Activated naive CD4-positive, alpha-beta T cell treated with anti-CD3 and anti-CD28 coated beads, Interleukin-2, amount 10 ng/mL, durations not matched to agents 7 days and 5 days (primary cell): ENCODE measurements at places on chromosomes 2 and 18.
A peak's percentile ranks its signal among the peaks of the same experiment; 100 is the strongest.

DNA sequence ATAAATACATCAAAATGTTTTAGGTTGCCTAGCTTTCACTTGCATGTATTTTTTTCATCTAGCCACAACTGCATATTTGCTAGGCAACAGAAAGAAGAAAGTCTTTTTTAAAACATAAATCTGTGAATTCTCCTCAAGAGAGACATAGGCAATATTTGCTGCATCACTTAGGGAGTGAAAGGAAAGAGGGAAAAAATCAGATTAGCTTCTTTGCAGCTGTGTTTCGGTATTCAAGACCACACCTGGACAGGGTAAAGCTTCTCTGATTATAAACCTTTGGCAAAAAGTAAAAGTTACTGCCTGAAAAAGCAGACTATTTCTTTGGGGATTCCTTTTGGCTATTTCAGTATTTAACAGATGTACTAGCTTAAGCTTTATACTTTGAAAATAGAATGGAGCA is 280.9 kb upstream of the ZSWIM2 start:
- DNase-seq: no peak
- H3K36me3 ChIP-seq: no peaks in the 10 kb centered on the region
- H3K4me1 ChIP-seq: no peaks in the 10 kb centered on the region
- H3K27ac ChIP-seq: no peak overlapping the region
- no peaks in the 10 kb centered on the region for H3K27me3 ChIP-seq

DNA sequence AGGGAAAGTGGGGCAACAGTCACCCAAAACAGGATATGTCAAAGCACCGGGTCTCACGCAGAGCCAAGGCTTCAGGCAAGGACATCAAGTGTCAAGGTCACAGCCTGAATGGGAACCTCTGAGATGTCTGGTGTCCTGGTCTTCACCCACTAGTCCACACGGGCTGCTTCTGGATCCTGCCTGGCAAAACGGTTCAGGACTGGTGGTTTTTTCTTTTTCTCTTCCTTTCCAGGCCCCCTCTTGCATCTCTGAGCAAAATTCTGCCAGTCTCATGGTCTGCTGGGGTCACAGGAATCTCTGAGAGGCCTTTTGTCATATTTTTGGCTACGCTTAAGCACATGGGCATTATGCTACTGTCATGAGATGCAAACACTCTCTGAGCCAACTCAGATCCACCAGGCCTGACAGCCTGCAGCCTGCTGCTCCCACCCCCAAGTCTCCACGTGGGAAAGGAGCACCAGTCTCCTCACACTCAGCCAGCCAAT is 518.2 kb upstream of the ZEB2 start:
- no peak overlapping the region for H3K27ac ChIP-seq
- H3K36me3 ChIP-seq: no peaks in the 10 kb centered on the region
- no peak for DNase-seq
- H3K4me1 ChIP-seq: no peaks in the 10 kb centered on the region

GRCh38 chr2:172448544-172449267 is 21.3 kb downstream of the ITGA6 start:
- H3K4me3 ChIP-seq: no peak overlapping the region
- H3K36me3 ChIP-seq: peaks cover 37% of the 10 kb centered on the region
- peaks cover 53% of the 10 kb centered on the region for H3K4me1 ChIP-seq
- DNase-seq: no peak

DNA sequence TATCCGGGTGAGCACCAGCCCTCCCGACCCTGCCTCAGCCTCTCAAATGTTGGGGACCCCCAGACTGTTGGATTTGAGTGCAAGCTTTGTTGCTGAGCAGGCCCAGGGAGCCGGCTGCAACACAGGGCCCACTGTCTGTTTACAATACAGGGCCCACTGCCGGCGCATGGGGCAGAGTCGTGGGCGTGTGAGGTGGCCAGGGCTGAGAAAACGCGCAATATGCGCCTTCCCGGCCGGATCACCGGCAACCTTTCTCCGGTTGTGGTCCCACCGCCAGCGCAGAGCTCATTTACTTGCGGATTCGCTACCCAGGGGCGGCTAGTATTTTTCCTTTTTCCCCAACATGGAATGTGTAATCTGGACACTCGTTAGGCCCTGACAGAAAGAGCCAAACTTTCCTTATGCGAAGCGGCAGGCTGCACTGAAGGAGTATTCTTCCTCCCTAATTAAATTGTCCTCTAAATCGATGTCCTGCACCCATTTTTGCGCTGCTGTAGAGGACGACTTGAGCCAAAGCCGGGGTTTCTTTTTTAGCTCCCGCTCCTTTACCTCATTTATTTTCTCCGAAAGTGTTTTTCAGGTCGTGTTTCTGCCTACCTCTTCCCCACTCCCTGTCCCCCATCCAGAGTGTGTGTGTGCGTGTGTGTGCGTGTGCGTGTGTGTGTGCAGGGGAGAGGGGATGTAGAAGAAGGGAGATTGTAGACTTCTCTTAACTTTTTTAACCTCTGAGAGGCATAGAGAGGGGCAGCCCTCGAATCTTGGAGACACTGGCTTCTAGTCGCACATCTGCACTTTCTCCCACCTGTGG is 2.7 kb downstream of the OTX1 start:
- peaks cover 10% of the 10 kb centered on the region for H3K36me3 ChIP-seq
- H3K4me3 ChIP-seq: no peak overlapping the region
- no peak overlapping the region for H3K27ac ChIP-seq
- H3K4me1 ChIP-seq: peaks cover 76% of the 10 kb centered on the region
- DNase-seq: no peak
- H3K27me3 ChIP-seq: peaks cover 98% of the 10 kb centered on the region

GRCh38 chr2:42450136-42450535 is 43.6 kb downstream of the KCNG3 start:
- no peaks in the 10 kb centered on the region for H3K36me3 ChIP-seq
- no peak overlapping the region for H3K4me3 ChIP-seq
- DNase-seq: no peak
- H3K4me1 ChIP-seq: no peaks in the 10 kb centered on the region

DNA sequence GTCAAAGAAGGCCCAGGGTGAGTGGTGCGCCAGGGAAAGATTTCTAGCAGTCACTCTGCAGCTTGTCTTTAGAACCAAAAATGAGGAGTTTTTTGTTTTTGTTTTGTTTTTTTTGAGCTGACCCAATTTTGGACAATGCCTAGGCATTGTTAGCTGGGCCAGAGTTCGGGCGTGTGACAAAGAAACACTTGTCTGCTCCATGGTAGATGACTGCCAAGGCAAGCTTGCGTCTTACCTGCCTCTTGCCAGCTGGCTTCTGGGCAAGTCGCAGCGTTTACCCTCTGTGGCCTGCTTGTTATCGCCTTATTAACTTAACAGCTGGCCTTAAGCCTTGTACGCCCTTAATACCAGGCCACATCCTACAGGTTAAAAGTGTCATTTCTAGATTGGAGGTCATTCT is 114.3 kb downstream of the GALNT1 start:
- peaks cover 1% of the 10 kb centered on the region for H3K36me3 ChIP-seq
- DNase-seq: no peak
- H3K27ac ChIP-seq: no peak overlapping the region

DNA sequence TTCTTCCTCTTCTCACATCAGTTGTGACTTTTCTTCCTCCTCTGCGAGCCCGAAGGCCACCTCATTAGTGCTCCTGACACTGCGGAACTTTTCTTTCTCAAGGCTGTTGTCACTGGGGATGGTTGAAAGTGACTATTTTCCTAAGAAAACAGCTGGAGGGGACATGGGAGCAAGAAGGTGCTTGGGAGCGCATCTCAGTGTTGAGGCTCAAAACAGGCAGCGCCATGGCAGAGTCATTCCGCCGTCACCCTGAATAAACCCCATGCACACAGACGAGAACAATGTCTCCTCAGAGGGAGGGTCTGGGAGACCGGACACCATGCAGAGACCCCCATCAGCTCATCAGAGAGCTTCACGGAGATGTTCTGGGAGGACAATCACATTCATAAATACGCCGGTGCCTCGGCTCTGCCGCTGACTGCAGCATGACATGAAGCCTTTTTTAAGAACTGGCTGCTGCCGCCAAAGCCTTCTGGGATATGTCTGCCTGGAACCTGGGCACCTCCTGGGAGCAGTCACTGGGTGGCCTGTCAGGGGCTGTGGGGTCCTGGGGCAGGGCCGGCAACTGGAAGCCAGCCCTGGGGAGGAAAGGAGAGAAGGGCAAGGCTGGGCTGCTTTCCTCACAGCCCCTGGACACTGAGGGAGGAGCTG is 19.2 kb downstream of the ATOH8 start:
- H3K27ac ChIP-seq: no peak overlapping the region
- H3K4me3 ChIP-seq: no peak overlapping the region
- no peak for DNase-seq
- H3K4me1 ChIP-seq: no peaks in the 10 kb centered on the region

GRCh38 chr2:187543488-187543887 is 10.7 kb downstream of the TFPI start:
- no peak overlapping the region for H3K27ac ChIP-seq
- H3K4me3 ChIP-seq: no peak overlapping the region
- H3K36me3 ChIP-seq: no peaks in the 10 kb centered on the region
- H3K27me3 ChIP-seq: no peaks in the 10 kb centered on the region
- no peak for DNase-seq

DNA sequence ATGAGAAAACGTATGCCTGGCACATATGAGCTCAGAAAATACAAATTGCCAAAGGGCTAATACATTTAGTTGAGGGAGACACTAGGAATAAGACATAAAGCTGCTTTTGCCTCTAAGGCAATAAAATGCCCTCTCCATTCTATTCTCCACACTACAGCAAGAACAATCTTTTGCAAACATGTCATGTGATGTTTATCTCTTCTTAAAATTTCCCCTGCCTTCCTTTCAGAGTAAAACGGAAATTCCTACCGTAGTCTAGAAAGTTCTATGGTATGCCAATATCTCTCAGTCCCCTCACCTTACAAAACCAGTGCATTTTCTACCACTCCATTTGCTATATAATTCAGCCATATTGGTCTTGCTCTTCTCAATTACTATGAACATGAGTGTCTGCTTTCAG is 33.1 kb downstream of the C18orf54 start:
- H3K36me3 ChIP-seq: no peaks in the 10 kb centered on the region
- no peak for DNase-seq
- no peak overlapping the region for H3K4me3 ChIP-seq
- peaks cover 25% of the 10 kb centered on the region for H3K4me1 ChIP-seq
- no peak overlapping the region for H3K27ac ChIP-seq

DNA sequence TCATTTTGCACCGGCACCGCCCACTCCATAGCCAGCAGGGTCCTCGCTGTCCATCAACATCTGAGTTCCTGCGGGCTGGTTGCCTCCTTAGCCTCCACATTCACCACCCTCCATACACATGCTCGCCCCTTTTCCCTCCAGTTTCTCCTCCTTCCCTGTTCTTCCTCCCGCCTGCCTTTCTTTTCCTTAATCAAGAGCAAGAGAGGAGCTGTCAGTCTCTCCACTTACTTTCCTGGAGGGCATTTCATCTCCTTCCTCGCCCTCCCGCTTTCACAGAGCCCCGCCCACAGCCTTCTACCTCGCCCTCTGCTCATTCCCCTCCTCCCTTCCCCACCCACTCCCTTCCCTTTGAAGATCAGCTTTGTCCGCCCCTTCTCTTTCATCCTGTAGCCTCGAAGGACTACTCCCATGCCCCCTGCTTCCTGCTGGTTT is 13.8 kb upstream of the ZBTB7C start:
- H3K4me1 ChIP-seq: peaks cover 3% of the 10 kb centered on the region
- no peak overlapping the region for H3K27ac ChIP-seq
- no peak for DNase-seq

DNA sequence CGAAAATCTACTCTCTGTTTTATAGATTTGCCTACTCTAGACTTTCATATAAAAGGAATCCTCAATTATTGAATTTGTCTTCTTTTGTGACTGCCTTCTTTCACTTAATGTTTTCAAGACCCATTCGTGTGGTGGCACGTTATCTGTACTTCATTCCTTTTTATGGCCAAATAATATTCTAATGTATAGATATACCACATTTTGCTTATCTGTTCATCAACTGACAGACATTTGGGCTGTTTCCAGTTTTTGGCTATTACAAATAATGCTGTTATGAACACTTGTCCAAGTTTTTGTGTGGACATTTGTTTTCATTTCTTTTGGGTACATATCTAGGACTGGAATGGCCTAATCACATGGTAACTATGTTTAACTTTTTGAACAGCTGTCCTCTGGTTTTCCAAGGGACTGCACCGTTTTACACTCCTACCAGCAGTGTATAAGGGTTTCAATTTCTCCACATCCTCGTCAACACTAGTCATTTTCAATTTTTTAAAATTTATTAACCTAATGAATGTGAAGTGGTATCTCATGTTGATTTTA is 9.3 kb upstream of the NPAS2 start:
- DNase-seq: no peak
- no peak overlapping the region for H3K27ac ChIP-seq
- no peak overlapping the region for H3K4me3 ChIP-seq
- H3K27me3 ChIP-seq: peaks cover 32% of the 10 kb centered on the region
- no peaks in the 10 kb centered on the region for H3K36me3 ChIP-seq

DNA sequence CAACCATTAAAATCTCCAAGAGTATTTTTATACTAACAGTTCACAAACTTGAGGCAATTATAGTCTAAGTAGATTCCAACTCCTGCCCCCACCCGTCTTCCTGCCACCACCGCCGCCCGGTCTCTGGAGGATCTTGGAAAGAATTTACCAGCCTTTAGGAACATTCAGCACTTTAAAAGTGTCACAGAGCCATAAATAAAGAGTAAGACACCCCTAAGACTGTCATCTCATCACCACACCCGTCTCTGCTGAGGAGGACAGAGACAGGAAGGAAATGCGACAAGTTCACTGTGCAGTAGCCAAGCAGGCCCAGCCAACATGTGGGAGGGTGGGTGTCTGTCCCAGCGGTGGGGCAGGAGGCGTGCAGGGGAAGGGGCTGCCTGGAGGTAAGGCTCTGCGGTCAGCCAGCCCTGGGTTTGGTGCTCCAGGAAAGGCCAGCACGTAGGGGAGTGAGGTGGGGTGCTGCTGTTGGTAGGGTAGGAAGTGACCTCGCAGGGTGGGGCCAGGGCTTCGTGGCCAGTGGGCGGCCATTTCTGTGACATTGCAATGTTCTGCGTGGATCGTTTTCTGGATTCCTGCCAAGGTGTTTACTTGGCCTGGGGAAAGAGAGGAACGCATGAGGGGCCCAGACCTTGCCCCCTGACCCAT is 111.6 kb downstream of the FAM210A start:
- peaks cover 5% of the 10 kb centered on the region for H3K36me3 ChIP-seq
- H3K27me3 ChIP-seq: no peaks in the 10 kb centered on the region
- H3K27ac ChIP-seq: peak overlapping the region; percentile 90
- H3K4me3 ChIP-seq: peak overlapping the region; percentile 50
- DNase-seq: peak; percentile 52

DNA sequence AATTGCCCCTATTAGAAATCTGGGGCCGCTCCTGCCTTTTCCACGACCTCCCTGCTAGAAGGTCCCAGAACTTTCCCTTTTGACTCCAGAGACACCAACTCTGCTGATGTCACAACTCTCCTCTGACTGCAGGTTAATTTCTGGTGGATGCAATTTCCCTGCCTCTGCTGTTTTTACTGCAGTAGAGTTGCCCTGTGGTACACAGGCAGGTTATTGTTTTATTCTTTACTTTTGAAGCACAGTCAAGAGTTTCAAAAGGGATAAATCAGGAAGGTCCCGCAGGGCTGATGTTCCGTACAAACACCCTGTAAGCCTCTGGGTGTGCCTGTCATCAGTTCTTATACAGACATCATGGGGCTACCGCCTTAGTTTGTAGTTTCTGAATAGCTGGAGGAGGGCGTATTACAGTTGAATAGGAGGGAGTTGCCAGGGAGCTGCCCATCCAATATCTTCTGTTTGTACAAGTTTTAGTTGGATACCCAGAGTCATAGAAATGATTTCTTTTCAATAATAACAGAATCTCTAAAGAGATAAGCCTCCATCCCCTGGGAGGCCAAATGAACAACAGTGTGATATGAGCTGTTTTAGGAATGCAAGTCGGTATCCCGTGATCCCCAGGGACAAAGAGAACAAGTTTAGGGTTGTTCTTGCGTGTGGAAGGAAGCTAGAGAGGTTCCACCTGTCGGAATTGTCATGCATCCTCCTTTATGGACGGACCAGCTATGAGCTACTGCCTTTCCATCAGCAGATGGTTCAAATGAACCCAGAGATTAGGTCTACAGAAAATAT is 108.4 kb upstream of the COPS8 start:
- no peak overlapping the region for H3K27ac ChIP-seq
- H3K36me3 ChIP-seq: no peaks in the 10 kb centered on the region
- H3K27me3 ChIP-seq: peaks cover 37% of the 10 kb centered on the region
- DNase-seq: no peak
- no peaks in the 10 kb centered on the region for H3K4me1 ChIP-seq
